ENCODE measurements at places on chromosomes 3 and 15.

DNA sequence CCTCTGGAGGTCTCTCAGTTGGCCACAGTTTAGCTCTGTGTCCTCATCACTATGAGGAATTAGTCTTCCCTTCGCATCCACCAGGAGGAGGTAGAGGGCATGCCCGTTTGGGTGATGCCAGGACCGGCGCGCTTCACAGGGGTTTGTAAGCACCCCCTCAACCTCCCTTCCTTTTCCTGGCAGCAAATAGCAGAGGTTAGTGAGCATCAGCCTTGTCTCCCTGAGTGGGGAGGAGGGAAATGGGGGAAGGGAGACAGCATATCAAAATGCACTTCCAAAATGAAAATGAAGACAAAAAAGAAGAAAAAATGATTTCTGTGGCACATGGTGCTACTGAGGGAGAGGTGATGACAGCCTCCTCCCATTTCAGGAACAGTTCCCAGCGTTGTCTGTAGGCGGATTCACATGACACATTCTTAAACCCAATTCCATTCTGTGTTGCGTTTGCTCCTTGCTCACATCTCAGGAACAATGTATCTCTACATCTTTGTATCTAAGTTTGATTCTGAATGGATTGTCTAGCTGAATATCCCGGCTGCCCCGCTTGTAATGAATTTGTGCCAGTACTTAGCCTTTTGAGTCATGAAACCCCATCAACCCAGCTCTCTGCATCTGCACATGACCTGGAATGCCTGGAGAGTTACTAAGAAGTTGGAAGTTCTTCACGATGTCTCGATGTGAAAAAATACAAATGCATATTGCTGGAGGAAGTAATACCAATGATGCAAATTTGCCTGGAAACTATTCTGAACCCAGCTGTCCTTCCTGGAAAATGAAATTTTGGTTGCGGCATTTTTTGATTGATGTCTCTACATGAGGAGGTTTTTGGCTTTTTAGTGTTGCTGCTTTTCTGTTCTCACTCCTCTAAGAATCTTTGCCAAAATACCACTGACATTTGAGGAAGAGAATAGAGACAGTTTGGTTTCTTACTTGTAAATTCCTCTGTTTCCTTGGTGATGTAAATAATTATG lies 45.2 kb downstream of the TYRO3 start:
- DNase-seq = no peak

- no peak for DNase-seq
Measured at GRCh38 chr3:13569641-13570390, 20.9 kb downstream of the FBLN2 start.

- DNase-seq = no peak
Measured at GRCh38 chr15:48856942-48857341, 21.0 kb upstream of the EID1 start.

- DNase-seq = no peak
Measured at GRCh38 chr3:46825450-46825849, 37.8 kb downstream of the MYL3 start.

DNA sequence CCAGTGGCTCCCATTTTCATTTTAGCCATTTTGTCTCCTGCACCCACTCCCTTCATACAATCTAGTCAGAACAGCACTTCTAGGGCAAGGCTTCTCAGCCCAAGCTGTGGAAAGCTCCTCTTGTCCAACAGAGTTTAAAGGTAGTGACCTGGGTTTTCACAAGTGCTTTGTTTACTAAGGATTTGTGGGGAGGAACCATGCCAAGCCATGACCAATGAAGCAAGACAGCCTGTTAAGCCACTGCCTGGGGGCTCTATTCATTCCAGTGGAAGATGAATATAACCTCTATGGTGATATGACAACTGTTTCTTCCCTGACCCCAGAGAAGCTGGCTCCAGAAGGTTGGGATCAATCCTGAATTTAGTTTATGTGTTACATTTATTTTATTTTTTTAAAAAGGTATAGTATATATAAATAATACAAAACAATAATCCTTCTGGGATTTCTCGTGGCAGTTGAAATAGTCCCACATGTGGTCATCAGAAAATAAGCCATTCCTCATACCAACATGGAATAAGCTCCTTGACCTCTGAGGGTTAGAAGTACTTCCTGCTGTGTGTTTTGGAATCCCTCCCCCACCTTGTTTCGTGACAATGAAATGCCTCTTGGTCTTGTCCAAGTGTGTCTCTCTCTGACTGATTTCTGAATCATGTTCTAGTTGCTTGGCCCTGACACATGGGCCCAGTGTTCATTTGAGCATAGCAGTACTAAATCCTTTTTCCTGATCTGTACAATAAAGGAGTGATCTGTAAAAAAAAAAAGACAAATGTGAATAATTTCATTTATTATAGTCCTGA lies 13.3 kb upstream of the THUMPD3 start:
- no peak for DNase-seq

GRCh38 chr15:51132384-51133139 lies 37.9 kb upstream of the TNFAIP8L3 start:
- DNase-seq = no peak

- DNase-seq = no peak
Measured at GRCh38 chr3:186160691-186161243, 51.9 kb upstream of the ETV5 start.

DNA sequence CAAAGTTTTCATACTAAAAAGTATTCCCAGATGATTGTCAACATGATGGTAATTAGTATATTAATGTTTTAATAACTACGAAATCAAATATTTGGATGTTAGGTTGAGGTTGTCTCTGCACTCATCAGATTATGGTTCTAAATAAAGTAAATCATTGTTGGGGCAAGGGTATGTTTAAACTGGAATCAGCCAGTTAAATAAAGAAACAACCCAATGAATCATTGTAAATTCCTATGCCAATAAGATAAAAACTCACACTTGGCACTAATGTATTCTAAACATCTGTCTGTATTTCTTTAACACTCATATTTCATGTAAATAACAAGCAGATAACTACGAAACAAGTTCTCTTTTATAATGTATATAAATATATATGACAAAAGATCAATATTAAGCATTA lies 92.7 kb downstream of the PEAK1 start:
- no peak for DNase-seq

GRCh38 chr3:141959589-141960554 lies 83.4 kb downstream of the ATP1B3 start:
- DNase-seq = no peak

GRCh38 chr3:148727231-148727630 lies 29.5 kb downstream of the AGTR1 start:
- DNase-seq = no peak

GRCh38 chr3:107142786-107143575 lies 234.3 kb upstream of the CCDC54 start:
- DNase-seq = no peak

Measured in cortex of kidney (tissue), 1 donor.